ENCODE measurements at places on chromosomes 7 and 10.

DNA sequence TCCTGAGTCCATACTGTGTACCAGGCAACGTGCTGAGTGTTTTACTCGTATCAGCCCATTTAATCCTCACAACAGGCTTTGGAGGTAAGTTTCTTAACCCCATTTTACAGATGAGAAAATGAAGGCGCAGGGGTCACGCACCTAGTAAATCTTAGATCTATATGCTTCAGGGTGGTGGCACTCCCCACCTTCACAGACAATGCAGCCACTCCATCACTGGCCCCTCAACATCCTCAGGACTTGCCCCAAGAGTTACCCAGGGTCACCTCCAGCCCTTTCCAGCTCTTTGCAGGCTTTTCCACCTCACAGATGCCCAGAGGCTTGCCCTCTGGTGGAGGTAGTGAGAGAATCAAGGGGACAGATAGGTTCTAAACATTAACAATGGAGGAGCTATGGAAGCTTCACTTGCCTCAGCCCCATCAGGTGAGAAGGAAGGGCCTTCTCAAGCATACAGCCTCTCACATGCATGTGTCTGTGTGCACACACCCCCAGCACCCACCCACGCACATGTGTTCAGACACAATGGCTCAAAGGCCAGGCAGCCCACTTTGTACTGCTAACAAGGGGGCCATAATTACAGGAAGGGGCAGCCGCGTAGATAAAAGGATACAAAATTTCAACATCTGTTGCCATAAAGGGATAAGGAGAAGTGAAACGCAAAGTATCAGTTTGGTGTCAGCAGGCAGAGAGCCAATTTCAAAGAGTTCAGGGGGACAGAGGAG is 29.1 kb downstream of the DPCD start:
- no peak for DNase-seq

DNA sequence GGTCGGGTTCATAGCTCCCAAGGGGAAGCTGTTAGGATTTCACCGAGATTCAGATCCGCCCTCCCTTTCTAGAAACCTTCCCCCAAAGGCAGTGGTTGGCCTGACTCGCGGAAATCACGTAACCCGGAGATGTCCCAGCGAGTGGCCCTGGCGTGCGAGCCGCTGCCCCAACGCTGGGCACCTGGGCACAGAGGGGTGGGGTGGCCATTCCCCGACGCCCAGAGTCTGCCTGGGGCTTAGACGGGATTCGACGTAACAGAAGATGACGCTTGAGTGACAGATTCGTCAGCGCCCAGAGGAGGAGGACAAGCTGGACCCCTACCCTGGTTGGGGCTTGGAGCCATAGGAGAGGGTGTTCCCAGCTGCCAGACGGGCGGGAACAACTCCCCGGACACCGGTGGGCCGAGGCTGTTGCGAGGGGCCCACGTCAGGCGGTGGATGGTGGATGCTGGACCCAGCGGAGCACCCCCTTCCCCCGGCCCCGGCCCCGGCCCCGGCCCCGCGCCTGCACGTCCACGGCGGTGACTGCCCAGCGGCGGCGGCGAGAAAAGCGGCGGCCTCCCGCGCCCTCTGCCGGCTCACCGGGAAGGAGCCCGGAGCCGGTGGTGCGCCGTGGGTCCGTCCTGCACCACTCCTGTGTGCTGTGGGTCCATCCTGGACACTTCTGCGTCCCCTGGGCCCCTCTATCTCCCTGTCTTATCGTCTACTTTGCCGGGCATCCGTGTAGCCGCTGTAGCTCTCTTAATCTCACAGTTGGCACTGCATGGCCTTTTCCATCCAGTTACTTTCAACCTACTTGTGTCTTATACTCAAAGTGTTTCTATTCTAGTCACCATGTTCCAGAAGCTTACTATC is 35.4 kb upstream of the KNDC1 start:
- no peak for DNase-seq

GRCh38 chr10:101231092-101231491 is 1.8 kb upstream of the LBX1 start:
- no peak for DNase-seq

DNA sequence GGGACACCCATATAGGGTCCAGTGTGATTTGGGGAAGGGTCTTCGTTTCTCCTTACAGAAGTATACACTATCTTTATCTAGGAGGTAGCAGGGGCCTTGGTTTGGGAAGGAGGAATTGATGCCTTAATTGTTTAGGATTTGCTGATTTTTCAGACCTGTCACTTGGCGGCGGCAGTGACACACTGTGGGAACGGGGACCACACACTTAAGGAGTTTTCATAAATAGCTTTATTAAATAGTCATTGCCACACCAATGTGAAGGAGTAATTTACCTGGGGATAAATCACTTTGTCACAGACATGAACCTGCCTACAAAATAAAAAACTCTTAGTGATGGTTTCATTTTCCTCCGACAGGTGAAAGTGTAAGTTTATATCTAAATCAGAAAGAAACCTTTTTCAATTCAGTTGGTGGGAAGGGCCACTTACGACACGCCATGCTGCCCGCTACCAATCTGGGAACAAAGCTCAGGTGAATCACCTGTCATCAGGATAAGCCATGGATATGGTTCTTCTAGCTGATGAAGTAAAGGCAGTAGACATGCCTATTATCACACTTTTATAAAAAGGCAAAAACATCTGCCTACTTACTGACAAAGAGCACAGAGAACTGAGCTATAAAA is 12.3 kb upstream of the ENO4 start:
- no peak for DNase-seq

DNA sequence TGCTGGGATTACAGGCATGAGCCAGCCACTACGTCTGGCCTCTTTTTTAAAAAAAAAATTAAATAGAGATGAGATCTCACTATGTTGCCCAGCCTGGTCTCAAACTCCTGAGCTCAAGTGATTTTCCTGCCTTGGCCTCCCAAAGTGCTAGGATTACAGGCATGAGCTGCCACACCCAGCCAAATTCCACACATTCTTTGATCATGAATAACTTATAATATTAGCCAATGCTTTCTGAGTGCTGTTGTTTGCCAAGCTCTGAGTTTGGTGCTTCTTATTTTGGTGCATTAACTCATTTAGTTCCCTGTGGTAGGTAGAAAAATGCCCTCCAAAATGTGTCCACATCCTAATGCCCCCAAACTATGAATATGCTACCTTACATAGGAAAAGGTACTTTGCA is 47.2 kb upstream of the MKI67 start:
- DNase-seq: no peak

GRCh38 chr10:13686331-13686752 is 99.6 kb downstream of the PRPF18 start:
- no peak for DNase-seq

DNA sequence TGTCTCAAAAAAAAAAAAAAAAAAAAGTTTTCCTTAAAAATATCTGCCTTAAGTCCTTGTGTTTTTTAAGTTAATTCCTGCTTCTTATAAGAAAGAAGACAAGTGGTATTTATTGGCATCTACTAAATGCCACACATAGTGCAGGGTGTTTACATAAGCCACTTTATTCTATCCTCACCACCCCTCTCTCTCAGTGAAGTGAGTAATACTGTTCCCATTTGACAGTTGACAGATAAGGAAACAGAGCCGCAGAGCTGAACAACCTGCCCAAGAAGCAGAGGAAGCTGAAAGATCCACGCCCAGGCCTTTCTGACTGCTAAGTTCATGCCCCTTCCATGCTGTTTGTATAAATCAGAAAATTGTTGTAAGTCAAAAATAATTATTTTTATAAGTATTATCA is 54.1 kb downstream of the ABLIM1 start:
- no peak for DNase-seq

GRCh38 chr10:52778511-52779392 is 6.2 kb upstream of the MBL2 start:
- no peak for DNase-seq

DNA sequence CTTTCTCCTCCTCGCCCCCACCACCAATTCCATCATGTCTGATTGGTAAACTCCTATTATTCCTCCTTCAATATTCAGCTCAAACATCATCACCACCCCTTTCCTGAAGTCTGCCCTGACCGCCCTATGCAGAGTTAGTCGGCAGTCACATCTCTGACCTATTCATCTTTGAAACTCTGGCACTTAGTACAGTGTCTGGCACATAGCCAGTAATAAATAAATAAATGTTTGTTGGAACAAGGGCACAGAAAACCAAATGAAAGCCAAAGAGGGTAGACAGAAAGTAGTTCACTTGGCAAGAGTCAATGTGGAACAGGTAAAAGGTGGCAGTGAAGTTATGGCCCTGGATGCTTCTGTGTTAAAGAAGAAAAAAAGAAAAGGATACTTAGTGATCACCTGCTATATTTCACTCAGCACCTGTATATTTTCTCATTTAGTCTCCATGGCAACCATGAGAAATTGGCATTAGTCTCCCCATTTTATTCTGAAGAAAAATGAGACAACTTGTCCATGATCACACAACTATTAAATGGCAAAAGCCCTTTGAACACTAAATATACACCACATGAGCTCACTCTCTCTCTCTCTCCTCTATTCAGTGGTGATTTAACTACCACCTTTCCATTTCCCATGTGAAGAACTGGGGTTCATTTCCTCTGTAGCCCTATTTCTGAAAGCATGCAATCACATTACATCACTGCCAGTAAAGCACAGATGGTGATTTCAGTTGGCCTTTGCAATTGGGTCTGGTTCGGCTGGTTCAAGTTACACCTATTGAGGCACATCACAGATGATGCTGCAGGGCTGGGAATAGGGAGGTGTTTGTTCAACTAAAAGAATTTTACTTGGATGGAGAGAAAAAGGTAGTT is 25.3 kb downstream of the CHCHD3 start:
- DNase-seq: no peak

DNA sequence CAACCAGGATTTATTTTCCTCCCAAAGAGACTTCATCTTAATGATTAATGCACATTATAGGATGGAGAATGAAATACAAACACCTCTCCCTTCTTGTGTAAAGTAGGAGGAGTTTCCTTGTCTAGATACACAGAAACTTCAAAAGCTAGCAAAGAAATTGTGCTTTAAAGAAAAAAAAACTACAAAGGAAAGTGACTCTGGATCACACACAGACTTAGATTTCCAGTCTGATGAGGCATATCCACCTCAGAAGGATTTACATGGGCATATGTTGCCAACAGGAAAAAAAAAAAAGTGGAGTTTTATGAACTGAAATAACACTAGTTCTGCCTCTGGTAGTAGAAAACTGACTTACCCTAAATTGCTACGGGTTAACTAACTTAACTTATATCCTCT is 449.6 kb downstream of the KCNMA1 start:
- no peak for DNase-seq

DNA sequence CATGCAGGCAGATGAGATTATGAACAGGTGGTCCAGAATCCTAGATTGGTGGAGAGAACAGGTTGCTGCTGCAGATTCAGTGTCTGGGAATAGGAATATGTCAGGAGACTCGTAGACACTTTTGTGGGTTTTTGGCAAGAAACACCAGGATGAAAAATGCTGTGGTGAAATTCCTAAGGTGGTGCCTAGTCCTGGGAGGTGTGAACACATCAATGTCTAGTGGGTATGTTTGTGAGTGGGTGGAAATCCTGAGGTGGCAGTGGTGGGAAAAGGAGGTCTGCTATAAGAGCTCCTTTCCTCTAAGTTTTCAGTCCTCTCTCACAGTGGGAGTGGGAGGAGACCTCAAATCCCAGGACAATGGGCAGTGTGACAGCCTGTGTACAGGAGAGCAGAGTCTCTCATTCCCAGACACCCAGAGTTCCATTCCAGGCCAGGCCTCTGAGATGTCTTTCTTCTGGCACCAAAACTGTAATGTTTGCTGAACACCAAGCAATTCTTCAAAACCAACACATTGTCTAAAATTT is 5.1 kb downstream of the ERV3-1 start:
- no peak for DNase-seq

- no peak for DNase-seq
These were observed 10.8 kb downstream of the LOXL4 start for GRCh38 chr10:98257198-98257597.

Data from NCI-H1436 treated with DMSO at 0.1 percent for 48 hours (cell line).